ENCODE measurements at places on chromosomes 1 and 21.

DNA sequence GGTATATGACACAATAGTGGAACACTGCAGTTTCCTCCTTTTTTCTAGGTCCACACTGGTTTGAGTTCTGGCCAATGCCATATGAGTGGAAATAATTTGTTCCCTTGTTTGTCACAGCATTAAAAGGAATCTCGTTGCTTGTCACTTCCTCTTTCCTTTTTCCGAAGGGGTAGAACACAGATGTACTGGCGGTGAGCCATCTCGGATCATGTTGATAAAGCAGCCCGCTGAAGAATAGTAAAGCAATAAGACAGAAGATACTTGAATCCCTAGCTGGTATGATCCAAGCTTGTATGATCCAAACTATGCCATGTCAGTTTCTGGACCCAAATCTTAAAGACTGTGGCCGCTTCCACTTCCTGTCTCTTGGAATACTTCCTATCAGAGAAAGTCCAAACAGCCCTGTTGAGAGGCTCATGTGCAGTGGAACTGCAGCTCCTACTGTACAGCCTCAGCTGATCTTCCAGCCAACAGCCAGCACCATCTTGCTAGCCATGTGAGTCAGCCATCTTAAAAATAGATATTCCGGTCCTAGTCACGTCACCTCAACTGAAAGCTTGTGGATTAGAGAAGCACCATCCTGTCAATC lies 40.3 kb downstream of the CFHR5 start:
- no peak for DNase-seq

DNA sequence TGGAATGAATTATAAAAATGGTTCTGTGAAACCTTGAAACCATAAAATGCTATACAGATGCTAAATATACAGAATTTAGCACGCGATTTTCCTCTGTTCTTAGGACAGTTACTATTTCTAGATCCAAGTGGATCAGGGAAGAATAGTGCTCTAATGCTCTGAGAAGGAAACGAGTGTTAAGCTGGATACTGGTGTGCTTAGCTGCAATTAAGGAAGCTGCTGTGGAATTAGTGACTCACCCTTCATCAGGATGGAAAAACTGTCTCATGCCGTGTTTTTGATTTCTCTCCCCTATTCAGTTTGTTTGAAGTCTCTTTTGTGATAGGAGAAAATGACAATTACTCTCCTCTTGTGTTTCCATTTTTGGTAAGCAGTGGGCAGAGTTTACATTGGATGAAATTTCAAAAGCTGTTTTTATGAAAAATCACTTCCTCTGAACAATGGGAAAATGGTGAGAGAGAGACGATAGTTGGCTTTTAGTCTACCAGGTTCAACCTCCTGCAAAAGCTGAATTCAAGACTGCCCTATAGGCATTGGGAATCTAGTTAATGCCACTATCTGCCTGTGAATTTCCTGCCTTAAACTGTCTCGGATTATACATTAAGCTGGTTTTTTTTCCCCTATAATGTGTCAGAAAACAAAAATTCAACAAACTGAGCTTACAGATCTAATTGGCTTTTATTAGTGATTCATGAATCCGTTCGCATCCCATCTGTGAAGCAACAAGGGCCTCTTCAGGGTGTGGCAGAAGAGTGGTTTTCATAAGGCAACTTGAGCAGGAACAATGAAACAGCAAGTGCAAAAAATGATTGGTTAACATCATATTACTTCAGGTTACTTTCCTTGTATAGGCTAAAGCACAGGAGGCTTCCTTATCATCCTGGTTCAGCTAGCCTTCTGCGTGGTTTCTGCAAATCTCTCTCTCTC lies 179.8 kb downstream of the ST6GALNAC3 start:
- no peak for DNase-seq

DNA sequence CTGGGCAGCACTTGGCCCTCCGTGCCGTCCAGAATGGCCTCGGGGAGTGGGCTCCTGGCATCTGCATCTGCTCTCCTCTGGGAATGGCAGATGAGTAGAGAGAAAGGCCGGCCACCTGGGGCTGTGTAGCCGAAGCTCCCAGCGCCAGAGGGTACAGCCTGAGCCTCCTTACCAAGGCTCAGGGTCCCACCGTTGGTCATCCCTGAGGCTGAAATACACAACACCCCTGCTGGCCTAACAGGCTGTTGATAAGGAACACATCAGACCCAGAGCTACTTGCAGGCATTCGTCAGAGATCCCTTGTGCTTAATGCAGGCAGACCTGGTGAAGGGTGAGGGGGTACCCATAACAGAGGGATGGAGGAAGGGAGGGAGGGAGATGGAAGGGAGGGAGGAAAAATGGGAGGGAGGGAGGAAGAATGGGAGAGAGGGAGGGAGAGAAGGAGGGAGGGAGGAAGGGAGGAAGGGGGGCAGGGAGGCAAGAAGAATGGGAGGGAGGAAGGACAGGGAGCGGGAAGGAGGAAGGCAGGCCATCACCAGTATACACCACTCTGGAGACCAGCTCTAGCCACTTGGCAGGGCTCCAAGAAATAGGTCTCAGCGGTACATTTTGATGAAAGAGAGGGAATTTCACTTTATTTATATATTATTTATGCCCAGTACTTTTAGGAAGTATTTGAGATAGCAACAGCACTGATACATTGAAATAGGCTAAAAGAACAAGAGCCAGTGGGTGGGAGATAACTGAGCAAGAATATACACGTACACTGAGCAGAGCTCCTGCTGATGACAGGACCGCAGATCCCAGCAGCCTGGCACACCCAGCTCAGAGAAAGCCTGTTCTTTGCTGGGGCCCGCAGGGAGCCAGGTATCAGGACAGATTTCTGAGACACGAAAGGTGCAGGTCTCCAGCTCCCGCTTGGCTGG lies 315.0 kb upstream of the VAMP3 start:
- no peak for DNase-seq

DNA sequence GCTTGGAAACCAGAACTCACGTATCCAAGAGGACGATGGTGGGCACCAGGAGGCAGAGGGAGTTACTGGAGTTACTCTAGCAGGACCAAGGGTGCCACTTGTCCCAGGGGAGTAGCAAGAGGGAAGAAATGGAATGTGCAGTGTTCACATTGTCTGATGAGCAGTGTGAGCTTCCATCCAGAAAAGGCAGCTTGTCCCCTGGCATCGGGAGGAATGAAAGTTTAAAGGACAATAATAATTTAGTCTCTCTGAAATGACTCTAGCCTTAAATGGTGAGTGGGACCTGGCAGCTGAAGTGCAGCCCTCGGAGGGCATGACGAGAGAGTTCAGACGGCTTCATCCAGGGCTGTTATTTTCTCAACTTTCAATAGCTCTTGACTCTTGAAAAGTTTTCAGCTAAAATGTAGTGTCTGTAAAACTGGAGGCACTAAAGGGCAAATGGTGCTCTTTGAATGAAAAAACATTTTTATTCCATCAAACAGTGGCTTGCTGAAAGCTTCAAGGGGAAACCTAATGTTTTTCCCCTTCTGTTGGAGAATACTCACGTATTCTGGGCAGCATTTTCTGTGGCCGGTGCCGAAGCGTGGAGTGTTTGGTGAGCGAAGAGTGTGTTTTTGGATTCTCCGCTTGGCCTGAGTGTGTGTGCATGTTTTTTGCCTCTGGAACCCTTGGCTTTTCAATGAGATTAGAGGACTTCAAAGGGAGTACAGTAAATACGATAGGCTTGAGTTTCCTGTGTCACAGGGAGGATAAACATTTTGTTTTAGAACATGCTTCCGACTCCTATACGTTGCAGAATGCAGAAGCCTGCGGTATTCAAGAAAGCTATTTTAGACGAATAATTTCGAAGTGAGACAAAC lies 157.3 kb downstream of the GALNT2 start:
- no peak for DNase-seq

DNA sequence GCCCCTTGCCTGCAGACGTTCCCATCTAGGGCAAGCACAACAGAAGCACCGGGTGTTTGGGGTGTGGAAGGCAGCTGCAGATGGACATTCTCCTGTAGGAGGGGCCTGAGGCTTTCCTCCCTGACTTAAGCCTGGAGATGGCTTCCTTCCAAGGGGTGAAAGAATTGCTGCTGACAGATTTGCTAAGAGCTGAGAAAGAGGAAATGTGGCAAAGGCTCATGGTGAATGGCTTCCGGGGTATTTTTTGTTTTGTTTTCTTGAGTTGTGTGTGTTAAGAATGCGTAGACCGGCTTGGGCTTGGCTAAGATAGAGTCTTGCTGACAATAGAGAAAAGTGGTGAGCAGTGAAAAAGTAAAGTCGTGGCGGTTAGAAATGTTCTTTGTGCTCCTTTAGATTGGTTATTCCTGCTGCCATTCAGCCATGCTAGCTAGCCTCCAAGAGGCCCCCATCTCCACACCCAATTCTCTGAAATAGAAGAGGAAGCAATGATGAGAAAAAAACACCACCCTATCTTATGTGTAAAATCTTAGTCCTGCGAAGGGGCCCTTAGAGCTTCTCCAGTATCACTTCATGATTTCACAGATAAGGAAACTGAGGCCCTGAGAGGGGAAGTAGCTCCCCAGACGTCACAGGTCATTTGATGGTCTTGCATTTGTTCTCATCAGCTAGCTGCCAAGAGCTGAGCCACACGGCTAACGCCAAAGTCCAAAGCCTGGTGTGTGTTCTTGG lies 36.9 kb downstream of the EIF2D start:
- no peak for DNase-seq

- DNase-seq, result no peak
These were observed 16.5 kb downstream of the DR1 start for GRCh38 chr1:93362237-93362636.

DNA sequence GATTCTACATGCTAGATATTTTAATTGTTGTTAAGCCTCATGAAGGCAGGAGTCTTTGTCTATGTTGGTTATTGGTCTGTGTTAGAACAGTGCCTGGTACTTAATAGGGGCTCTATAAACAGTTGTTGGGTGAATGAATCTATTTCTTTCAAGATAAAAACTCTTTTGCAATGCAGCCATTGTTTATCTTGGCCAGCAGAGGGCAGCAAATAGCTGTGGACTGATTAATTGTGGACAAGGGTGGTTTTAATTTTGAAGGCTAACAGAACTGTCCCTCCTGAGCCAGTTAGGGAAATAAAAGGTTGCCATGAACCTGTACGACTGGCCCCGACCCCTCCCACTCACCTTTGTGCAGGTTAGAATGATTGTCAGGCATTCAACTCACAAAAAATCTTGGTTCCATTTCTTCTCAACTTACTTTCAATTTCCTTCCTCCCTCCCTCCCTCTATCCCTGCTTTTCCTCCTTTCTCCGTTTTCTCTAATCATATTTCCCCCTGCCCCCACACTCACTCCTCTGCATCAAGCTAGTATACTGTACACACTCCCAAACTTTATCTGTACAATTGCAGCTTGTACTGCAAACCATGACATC lies 66.3 kb upstream of the DIRAS3 start:
- no peak for DNase-seq

DNA sequence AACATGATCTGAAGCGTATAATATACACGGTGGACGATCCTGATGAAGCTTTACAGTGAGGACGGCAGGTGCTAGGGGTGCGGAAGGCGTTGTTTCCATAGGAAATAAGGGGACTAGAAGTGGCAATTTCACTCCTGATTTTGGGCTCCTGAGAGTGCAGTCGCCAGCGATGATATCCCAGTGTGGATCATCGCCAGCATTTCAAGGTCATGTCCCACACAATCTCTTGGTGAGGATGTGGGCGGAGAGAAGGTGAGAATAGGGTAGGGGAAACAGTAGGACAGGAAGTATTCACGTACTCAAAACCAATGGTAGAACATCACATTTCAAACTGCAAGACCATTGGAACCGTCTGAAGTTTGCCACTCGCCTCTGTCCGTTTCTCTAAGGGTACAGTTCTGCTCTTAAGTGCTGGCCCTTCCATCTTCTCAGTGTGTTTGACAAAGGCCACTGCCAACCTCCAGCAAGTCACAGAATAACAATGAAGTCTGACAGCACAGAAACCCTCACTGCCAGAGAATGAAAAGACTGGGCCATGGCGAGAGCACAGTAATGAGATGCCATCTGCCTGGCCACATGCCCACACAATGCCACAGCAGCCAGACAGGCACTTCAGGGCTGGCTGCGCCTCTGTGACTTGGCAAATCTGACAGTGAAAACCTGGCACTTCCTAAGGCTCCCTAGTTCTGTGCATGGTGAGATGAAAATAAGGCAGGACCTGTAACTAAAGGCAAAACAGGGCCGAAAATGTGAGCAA lies 27.9 kb downstream of the PCSK9 start:
- no peak for DNase-seq

- no peak for DNase-seq
These were observed 112.9 kb downstream of the HLX start for GRCh38 chr1:220991959-220992704.

DNA sequence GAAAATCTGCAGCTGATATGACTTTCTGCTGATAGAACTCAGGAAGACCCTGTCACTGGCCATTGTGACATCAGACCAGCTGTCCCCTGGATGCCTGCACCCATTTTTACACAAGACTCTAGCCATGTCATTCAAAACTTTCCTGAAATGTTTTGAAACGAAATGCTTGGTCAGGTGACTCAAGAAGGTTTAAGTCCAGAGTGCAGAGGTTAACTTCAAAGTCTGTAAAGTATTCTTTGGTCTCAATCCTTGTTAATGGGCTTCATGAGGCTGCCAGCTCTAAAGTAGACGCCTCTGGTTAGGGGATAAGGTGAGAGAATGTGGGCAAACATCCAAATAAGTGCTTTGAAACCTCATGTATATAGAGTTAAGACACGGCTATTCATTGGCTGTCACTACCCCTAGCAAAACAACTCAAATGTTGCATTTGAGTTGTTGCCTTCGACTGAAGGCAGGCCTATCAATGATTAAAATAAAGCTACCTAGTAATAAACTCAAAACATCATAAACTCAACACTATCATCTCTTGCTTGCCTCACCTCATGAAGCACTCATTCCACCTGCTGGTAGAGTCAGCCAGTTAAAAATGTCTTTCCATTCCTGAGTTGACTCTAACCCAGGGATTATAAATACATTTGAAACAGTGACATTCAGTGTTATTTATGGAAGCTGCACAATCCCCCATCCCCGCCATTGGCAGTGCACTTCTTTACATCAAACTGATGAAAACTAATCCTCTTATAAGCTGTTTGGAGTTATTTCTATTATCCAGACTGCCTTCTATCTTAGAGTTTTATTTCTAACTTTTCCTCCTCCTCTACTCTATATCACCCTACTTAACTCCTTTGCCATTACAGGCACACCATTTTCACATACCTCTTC lies 26.0 kb downstream of the RABIF start:
- DNase-seq, result no peak

DNA sequence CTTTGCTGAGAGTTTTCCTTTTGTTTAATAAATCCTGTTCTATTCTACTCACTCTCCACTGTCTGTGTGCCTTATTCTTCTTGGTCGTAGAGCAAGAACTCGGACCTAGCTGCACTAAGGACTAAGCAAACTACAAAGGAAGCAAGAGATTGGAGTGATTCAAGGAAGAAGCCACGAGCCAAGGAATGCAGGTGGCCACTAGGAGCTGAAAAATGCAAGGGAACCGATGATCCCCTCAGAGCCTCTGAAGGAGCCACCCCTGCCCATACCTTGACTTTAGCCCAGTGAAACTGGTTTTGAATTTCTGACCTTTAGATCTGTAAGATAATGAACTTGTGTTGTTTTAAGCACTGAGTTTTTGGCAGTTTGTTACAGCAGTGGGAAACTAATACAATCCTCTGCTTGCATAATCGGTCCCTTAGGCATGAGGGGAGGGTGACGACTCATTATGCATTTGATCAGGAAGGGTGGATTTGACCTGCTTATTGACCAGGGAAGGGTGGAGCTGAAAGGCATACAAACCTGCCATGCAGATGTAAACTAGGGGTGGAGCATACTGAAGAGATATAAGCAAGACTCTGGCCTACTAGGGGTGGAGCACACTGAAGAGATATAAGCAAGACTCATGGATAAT lies 6.2 kb upstream of the CA6 start:
- DNase-seq, result no peak

All from GOT3 (cell line).